Activated CD4-positive, alpha-beta T cell treated with anti-CD3 and anti-CD28 coated beads, Interleukin-2, amount 10 ng/mL, durations not matched to agents 24 days and 14 days (primary cell): ENCODE measurements at places on chromosomes 16 and 17. TPM values are rescaled to one million over a fixed set of nuclear protein-coding genes. Genes with fewer than 3 reads are reported as not detected.

DNA sequence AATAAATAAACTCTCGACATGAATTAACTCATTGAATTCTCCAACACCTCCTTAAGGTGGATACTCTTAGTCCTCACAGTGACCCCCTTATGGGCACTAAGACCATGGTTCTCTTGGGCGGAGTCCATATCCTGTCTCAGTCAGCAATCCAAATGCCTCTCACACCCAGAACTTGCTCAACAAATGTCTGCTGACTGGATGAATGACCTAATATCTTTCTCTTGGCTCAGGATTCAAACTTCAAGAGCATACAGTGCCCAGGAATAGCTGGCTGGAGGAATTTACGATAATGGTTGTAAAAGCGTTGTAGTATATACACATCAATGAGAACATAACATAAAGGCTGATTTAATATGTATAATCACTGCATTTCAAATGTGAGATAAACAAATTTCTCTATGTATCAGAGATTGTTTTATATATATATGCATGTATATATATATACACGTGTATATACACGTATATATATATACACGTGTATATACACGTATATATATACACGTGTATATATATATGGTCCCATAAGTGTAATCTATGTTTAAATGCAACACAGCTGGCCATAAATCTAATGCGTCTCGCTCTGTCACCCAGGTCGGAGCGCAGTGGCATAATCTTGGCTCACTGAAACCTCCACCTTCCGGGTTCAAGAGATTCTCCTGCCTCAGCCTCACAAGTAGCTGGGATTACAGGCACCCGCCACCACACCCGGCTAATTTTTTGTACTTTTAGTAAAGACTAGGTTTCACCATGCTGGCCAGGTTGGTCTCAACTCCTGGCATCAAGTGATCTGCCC is 6.5 kb upstream of the UBB start:
- no peak overlapping the region for H3K4me3 ChIP-seq
- DNase-seq: no peak
- no peaks in the 10 kb centered on the region for H3K36me3 ChIP-seq
- peaks cover 2% of the 10 kb centered on the region for H3K27me3 ChIP-seq

GRCh38 chr17:19507775-19508576 is 25.7 kb upstream of the SLC47A1 start:
- H3K4me1 ChIP-seq: peaks cover 7% of the 10 kb centered on the region
- H3K4me3 ChIP-seq: peak overlapping the region; percentile 86
- H3K27me3 ChIP-seq: peaks cover 17% of the 10 kb centered on the region
- peak; percentile 95 for DNase-seq

PLCG2 gene
- total RNA-seq: 6.8 and 6.9 TPM in 2 replicates

GRCh38 chr17:47708864-47709541 is 15.0 kb downstream of the TBKBP1 start:
- H3K27me3 ChIP-seq: no peaks in the 10 kb centered on the region
- H3K36me3 ChIP-seq: peaks cover 13% of the 10 kb centered on the region
- no peak overlapping the region for H3K27ac ChIP-seq
- no peak for DNase-seq
- peaks cover 58% of the 10 kb centered on the region for H3K4me1 ChIP-seq
- H3K4me3 ChIP-seq: no peak overlapping the region

DNA sequence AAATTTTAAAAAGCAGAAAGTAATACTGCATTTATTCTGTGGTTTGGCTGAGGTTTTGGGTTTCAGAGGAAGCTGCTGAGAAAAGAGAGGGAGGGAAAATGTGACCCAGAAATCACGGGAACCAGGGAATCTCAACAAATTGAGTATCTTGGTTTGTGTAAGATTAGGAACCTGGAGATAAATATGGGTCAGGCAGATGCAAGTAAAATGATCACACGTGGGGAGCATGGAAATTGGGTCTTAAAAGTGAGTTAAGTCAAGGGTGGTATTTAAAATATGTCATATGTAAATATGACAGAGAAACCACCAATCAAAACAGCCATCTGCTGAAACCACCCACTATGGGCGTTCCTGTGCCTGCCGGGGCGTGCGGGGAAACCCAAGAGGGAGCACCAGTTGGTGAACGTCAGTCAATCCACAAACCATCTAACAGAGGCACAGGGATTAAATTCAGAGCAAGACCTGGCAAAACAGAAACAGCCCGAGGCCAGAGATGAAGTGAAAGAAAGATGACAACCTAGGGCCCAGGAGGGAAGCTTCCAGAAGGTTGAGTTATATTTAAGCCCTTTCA is 33.4 kb downstream of the CDH13 start:
- DNase-seq: no peak
- H3K36me3 ChIP-seq: no peaks in the 10 kb centered on the region
- H3K4me3 ChIP-seq: peak overlapping the region; percentile 9
- H3K4me1 ChIP-seq: peaks cover 36% of the 10 kb centered on the region

TRAP1 gene
- total RNA-seq: 394 and 421 TPM in 2 replicates

NEUROD2 gene
- not detected in 2 replicates for total RNA-seq

GRCh38 chr16:55915096-55915827 is 40.1 kb upstream of the CES5A start:
- no peak overlapping the region for H3K4me3 ChIP-seq
- DNase-seq: no peak
- H3K36me3 ChIP-seq: no peaks in the 10 kb centered on the region
- no peaks in the 10 kb centered on the region for H3K4me1 ChIP-seq
- H3K27me3 ChIP-seq: peaks cover 3% of the 10 kb centered on the region

OSBPL7 gene
- 18.1 and 18.4 TPM in 2 replicates for total RNA-seq

GRCh38 chr16:54718376-54718775 is 212.3 kb upstream of the IRX5 start:
- no peaks in the 10 kb centered on the region for H3K4me1 ChIP-seq
- DNase-seq: no peak
- H3K27ac ChIP-seq: no peak overlapping the region
- H3K27me3 ChIP-seq: no peaks in the 10 kb centered on the region
- H3K4me3 ChIP-seq: no peak overlapping the region
- no peaks in the 10 kb centered on the region for H3K36me3 ChIP-seq

GRCh38 chr17:61306003-61306402 is 93.6 kb upstream of the TBX2 start:
- no peak overlapping the region for H3K27ac ChIP-seq
- H3K4me3 ChIP-seq: no peak overlapping the region
- no peaks in the 10 kb centered on the region for H3K36me3 ChIP-seq
- H3K4me1 ChIP-seq: no peaks in the 10 kb centered on the region

GRCh38 chr17:45700171-45701090 is 83.7 kb upstream of the CRHR1 start:
- H3K4me1 ChIP-seq: peaks cover 4% of the 10 kb centered on the region
- peaks cover 29% of the 10 kb centered on the region for H3K27me3 ChIP-seq
- no peak overlapping the region for H3K4me3 ChIP-seq
- DNase-seq: no peak
- H3K36me3 ChIP-seq: no peaks in the 10 kb centered on the region

UBE2O gene
- total RNA-seq: 43.8 and 44.0 TPM in 2 replicates

DNA sequence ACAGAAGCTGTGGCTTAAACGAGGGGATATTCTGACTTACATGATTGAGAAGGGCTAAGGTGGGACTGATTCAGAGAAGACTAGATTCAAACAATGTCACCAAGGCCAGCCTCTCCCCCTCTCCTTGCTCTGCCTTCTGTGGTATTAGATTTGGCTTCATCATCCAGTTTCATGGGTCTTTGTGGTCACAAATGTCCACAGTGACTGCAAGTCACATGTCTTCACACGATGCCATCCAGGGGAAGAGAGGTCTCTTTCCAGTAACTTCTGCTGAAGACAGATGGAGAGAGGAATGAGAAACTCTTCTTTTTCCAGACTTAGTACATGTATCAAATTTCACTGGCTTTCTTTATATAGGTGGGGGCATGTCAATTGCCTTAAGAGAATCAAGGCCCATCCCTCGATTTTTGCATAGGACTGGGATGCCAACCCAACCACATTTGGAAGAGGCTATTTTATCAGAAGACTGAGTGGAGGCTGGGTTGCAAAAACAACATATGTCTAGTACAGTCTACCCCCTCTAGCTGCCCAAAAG is 57.3 kb upstream of the HNF1B start:
- H3K27ac ChIP-seq: no peak overlapping the region
- no peak overlapping the region for H3K4me3 ChIP-seq
- H3K27me3 ChIP-seq: peaks cover 25% of the 10 kb centered on the region
- no peaks in the 10 kb centered on the region for H3K36me3 ChIP-seq
- H3K4me1 ChIP-seq: peaks cover 6% of the 10 kb centered on the region

DNA sequence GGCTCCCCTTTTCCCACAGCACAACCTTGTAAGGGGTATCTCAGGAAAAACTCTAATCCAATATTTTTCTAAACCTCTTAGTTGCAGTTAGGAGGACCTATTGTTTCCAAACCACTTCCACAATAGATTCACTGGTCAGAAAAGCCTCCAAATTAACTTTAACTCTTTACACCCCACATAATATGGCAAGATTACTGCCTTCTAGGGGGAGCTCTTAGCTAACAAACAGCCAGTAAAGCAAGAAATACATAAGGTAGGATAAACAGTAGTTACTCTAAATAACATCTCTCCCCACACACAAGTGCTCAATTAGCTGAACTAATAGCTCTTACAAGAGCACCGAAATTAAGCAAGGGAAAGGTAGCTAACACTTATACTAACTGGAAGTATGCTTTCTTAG is 192.1 kb upstream of the KIF2B start:
- DNase-seq: no peak
- no peaks in the 10 kb centered on the region for H3K4me1 ChIP-seq
- H3K27ac ChIP-seq: no peak overlapping the region
- H3K4me3 ChIP-seq: no peak overlapping the region
- H3K27me3 ChIP-seq: no peaks in the 10 kb centered on the region

HNF1B gene
- 2.2 and 2.9 TPM in 2 replicates for total RNA-seq

DNA sequence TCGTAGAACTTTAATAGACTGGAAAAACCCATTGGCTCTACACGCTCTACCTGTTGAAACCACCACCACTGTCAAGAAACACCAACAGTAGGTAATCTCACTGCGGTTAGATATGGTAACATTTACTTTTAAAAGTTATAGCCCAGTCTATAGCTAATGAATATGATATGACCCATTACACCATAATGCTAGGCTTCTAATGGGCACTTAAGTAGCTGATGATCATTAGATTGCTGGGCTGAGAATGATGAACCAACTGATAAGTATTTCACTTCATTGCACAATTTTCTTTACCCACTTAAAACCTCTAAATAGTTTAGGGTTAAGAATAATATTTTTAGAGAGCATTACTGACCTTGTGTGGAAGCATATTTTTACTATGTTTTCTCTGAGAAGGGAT is 788.9 kb upstream of the CA10 start:
- DNase-seq: no peak
- no peaks in the 10 kb centered on the region for H3K27me3 ChIP-seq
- no peak overlapping the region for H3K4me3 ChIP-seq
- no peak overlapping the region for H3K27ac ChIP-seq

DNA sequence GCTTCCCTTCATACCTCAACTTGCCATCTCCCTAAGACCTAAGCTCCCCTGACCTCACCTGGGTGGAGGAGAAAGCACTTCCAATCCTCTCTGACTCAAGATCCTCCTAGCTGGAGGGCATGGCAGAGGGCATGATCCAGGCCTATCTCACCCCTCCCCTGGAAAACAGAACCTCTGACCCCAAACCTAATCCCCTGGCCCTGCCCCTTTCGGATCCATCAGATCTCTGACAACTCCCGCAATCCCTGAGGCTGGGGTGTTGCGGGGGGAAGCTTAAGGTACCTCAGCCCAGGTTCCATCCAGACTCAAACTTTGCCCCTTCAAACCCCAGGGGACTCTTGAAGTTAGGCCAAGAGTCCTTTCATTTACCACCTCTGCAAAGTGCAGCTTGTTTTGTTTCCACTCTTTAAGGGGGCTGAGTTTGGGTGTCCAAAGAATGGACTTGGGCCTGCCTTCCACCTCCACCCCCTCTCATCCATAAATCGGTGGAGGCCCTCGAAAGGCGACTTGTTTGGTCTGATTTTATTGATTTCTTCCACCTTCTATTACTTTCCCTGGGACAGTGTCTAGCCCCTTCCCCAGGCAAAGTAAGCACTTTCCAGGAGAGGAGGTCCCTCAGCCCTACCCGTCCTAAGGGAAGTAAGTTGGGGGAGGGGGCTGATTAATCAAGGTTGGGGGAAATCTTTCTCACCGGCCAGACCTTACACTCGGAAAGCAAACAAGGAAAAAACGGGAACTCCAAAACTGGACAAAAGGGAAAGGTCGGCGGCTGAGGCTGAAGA is 2.6 kb downstream of the EPOP start:
- H3K27ac ChIP-seq: peak overlapping the region; percentile 66
- peak; percentile 59 for DNase-seq
- H3K27me3 ChIP-seq: peaks cover 49% of the 10 kb centered on the region
- H3K36me3 ChIP-seq: peaks cover 14% of the 10 kb centered on the region
- H3K4me1 ChIP-seq: peaks cover 47% of the 10 kb centered on the region

ATP2A1 gene
- 1.8 and 2.4 TPM in 2 replicates for total RNA-seq

DNA sequence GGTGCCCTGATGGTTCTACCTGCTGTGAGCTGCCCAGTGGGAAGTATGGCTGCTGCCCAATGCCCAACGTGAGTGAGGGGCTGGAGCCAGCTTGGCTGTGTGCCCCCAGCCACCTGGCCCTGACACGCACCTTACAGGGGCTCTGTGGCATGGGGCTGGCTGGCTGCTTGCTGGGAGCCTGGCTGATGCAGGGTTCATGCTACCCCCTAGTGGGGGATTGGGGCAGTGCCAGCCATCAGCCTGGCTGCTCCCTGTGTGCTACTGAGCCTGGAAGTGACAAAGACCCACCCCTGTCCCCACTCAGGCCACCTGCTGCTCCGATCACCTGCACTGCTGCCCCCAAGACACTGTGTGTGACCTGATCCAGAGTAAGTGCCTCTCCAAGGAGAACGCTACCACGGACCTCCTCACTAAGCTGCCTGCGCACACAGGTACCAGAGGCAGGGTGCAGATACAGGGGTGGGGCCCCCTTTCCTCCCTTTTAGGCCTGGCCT is 5.7 kb downstream of the GRN start:
- H3K36me3 ChIP-seq: peaks cover 5% of the 10 kb centered on the region
- DNase-seq: peak; percentile 92

HLF gene
- total RNA-seq: 0.92 and 1.3 TPM in 2 replicates

IKZF3 gene
- total RNA-seq: 14.7 and 15.9 TPM in 2 replicates

- H3K27ac ChIP-seq: no peak overlapping the region
- no peaks in the 10 kb centered on the region for H3K4me1 ChIP-seq
- H3K4me3 ChIP-seq: no peak overlapping the region
Measured at GRCh38 chr16:58306327-58306726, 11.5 kb upstream of the PRSS54 start.

- peak; percentile 81 for DNase-seq
- peaks cover 49% of the 10 kb centered on the region for H3K27me3 ChIP-seq
- peaks cover 2% of the 10 kb centered on the region for H3K36me3 ChIP-seq
- H3K4me1 ChIP-seq: peaks cover 16% of the 10 kb centered on the region
- peak within 1 kb of the TSS; percentile 84 for H3K4me3 ChIP-seq
- no peak within 1 kb of the TSS for H3K27ac ChIP-seq
Measured at GRCh38 chr17:63476854-63477479, at the start of gene ACE. Gene ACE (plus strand): TSS chr17:63477061. CDS start chr17:63477095, 34 bp downstream.
